Right ventricle myocardium inferior (tissue), 1 donor: ENCODE measurements at places on chromosomes 2 and 18. TPM values are rescaled to one million over a fixed set of nuclear protein-coding genes. Genes with fewer than 3 reads are reported as not detected.

SERPINB13 gene
- total RNA-seq, result not detected

WNT6 gene
- total RNA-seq, result 2.1 TPM

PRSS56 gene
- 0.11 TPM for total RNA-seq

IL1RL1 gene
- total RNA-seq, result 1.7 TPM

TCF7L1 gene
- total RNA-seq, result 9.3 TPM

BOLL gene
- total RNA-seq, result not detected

CCDC148 gene
- total RNA-seq, result 0.78 TPM

C2orf69 gene
- total RNA-seq, result 8.0 TPM

MRPL30 gene
- total RNA-seq, result 39.3 TPM

COL4A3 gene
- total RNA-seq, result 5.5 TPM

UBXN4 gene
- 54.9 TPM for total RNA-seq

CCDC74A gene
- total RNA-seq, result 0.65 TPM

SERPINE2 gene
- total RNA-seq, result 6.1 TPM
